ENCODE measurements at places on chromosomes 6 and 20. TPM values are rescaled to one million over a fixed set of nuclear protein-coding genes. Genes with fewer than 3 reads are reported as not detected.

The TNFRSF6B gene
- total RNA-seq = 34.8 TPM

The SLPI gene
- 1,957 TPM for total RNA-seq

The MICB gene
- total RNA-seq = 11.7 TPM

The COL10A1 gene
- not detected for total RNA-seq

The TBXT gene
- not detected for total RNA-seq

The STMND1 gene
- 2.9 TPM for total RNA-seq

The SEL1L2 gene
- total RNA-seq = not detected

The PPIL1 gene
- 21.7 TPM for total RNA-seq

The BACH2 gene
- 5.2 TPM for total RNA-seq

The TMEM217 gene
- total RNA-seq = 0.89 TPM

The SIRPB1 gene
- 31.3 TPM for total RNA-seq

The DOK5 gene
- total RNA-seq = not detected

The CUTA gene
- 53.4 TPM for total RNA-seq

The TRIM10 gene
- 1.4 TPM for total RNA-seq

The TMEM30A gene
- total RNA-seq = 155 TPM

All from upper lobe of left lung (tissue), 6 donors.